ENCODE measurements at places on chromosomes 6 and 20. TPM values are rescaled to one million over a fixed set of nuclear protein-coding genes. Genes with fewer than 3 reads are reported as not detected.

The SPATA25 gene
- total RNA-seq = 4.2 TPM

The SFTA2 gene
- total RNA-seq = not detected

GRCh38 chr6:12241493-12242175 lies 48.5 kb upstream of the EDN1 start:
- no peaks in the 10 kb centered on the region for H3K4me1 ChIP-seq
- H3K36me3 ChIP-seq = no peaks in the 10 kb centered on the region
- H3K27ac ChIP-seq = no peak overlapping the region

GRCh38 chr6:19662911-19663310 lies 174.3 kb upstream of the ID4 start:
- H3K36me3 ChIP-seq = no peaks in the 10 kb centered on the region
- DNase-seq = no peak
- no peaks in the 10 kb centered on the region for H3K27me3 ChIP-seq
- no peak overlapping the region for H3K27ac ChIP-seq
- H3K4me1 ChIP-seq = no peaks in the 10 kb centered on the region

GRCh38 chr6:44538807-44539201 lies 151.3 kb downstream of the CDC5L start:
- no peaks in the 10 kb centered on the region for H3K36me3 ChIP-seq
- H3K4me1 ChIP-seq = peaks cover 4% of the 10 kb centered on the region
- no peak for DNase-seq

GRCh38 chr20:4202441-4202840 lies 187.1 kb upstream of the RNF24 start:
- no peak overlapping the region for H3K27ac ChIP-seq
- DNase-seq = no peak
- no peaks in the 10 kb centered on the region for H3K4me1 ChIP-seq
- H3K4me3 ChIP-seq = no peak overlapping the region
- no peaks in the 10 kb centered on the region for H3K27me3 ChIP-seq

Measured in ovary (tissue), 10 donors.